ENCODE measurements at places on chromosomes 2 and 18.

DNA sequence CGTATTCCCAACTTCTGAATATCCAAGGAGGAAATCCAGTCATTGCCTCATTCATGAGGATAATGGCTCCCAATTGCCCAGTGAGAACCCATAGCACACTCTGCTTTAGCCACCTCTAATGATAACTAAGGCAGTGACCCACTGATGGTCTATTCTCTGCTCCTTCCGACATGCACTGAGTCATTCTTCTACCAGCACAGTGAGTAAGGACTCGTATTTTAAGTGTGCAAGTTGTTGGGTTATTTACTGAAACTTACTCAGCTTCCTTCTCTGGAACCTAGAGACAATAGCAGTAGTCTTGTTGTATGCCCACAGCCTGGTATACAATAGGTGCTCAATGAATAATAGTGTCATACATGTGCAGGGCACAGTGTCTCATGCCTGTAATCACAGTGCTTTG is 81.1 kb upstream of the ZNF397 start:
- no peak for DNase-seq

- no peak for DNase-seq
Measured at GRCh38 chr2:99543247-99543646, 53.4 kb upstream of the REV1 start.

GRCh38 chr18:51195451-51196117 is 1.9 kb downstream of the MEX3C start:
- DNase-seq, result no peak

DNA sequence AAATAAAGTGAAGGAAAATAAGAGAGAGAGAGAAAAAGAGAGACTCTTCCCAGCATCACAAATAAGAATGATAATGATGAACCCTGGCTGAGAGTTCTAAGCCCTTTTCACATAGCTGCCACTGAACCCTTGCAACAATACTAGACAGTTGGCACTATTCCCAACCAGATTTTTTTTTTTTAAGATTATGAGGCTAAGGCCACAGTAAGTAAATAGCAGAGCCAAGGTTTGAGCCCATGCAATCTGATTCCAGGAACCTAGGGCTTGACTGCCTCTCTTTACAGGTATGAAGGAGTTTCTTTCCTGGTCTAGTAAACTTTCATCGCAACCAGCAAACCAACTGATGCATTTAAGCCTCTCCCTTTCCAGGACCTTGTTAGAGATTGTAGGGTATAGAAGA is 424.6 kb downstream of the NCKAP5 start:
- no peak for DNase-seq

GRCh38 chr2:89767572-89768435 is 1076.3 kb downstream of the RPIA start:
- no peak for DNase-seq

DNA sequence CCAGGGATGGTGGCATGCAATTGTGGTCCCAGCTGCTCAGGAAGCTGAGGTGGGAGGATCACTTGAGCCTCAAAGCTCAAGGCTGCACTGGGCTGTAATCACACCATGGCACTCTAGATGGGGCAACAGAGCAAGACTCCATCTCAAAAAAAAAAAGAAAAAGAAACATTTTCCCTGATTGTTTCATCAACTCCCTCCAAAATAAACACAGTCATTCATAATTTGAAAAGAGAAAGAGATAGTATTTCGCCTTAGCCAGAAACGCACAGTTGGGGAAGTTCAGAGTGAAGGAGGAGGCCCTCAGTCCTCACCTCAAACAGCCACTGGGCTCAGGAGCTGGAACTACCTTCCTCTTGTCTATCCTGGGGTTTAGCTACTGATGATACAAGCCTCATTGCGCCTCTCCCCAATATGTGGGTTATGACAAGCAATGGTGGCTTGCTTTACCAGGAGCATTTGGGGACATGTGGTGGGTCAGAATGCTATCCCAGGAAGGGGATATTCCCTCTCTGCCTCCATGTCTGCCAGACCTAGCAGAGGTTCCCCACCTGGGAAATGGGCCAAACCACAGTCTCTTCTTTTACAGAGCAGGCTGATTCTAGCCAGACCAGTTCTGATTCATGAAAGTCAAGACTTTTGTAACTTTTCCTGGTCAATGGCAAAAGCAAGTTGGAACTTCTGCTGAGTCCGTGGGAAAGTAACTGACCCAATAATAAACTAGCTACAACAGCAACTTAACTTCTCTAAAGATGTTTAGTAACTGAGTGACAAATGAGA is 22.2 kb upstream of the TMEM87B start:
- no peak for DNase-seq

GRCh38 chr18:446941-447560 is 53.5 kb downstream of the COLEC12 start:
- DNase-seq, result no peak

DNA sequence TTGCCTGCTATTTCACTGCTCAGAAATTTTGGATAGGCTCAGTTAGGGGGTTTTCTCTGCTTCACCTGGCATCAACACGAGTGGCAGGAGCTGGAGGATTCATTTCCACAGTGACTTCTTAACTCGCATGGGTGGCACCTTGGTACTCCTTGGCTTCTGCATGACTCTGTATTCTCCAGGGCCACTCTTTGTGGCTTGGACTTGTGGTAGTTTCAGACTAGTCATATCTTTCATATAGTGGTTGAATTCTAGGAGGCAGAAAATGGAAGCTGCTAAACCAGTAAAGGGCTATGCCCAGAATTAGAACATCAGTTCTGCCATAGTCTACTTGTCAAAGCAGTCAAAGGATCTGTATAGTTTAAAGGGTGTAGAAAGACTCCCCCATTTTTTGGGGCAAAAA is 6.8 kb downstream of the MAIP1 start:
- no peak for DNase-seq

DNA sequence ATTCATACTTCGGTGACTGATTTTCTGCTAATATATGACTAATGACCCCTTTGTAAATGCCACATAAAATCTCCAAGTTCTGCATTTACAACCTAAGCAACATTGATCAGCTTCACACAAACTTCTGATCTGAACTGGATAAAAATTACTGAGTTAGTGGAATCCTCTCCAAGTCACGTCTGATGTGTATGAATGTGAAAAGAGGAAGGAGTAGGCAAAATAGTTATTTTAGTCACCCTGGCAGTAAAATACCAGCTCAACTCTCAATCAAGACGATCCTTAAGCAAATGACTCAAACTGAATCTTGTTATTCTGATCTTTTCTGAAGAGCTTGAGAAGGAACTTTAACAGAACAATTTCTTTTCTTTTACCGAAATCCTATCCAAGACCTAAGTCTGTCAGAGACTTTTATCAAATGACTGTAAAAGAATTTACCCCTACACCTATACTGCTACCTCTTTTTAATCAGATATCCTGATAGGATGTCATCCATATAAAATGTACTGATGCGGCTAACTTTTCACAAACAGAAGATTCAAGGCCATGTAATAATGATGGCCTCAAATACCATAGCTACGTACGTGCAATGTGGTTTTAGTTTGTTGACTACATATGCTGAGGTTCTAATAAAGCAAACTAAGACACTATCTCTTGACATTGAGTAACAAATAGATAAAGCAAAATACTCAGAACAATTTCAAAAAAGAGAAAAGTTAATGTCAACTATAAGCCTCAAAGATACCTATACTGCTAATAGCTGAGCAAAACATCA is 23.7 kb downstream of the CUL3 start:
- DNase-seq, result no peak

GRCh38 chr2:180573951-180574350 is 406.5 kb upstream of the UBE2E3 start:
- DNase-seq, result no peak

DNA sequence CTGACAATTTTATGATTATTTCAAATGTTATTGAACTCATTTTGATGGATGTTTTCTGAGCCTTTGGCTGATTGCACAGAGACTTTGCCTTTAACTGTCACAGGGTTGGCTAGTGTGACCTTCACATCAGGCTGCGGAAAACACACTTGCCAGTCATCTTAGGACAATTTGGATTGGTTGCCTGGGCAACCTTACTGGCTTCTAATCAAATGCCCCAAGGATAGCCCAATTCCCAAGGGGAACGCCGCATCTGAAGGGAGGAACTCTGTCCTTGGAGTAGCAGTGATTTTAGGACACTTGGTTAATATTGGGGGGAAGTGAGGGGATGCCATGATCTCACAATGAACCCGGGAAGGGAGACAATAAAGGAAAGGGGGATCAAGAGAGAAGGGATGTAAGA is 29.5 kb downstream of the OSBPL6 start:
- no peak for DNase-seq

- no peak for DNase-seq
Measured at GRCh38 chr2:238259061-238260020, 19.5 kb upstream of the HES6 start.

- DNase-seq, result no peak
Measured at GRCh38 chr2:230778350-230779063, 65.9 kb downstream of the CAB39 start.

DNA sequence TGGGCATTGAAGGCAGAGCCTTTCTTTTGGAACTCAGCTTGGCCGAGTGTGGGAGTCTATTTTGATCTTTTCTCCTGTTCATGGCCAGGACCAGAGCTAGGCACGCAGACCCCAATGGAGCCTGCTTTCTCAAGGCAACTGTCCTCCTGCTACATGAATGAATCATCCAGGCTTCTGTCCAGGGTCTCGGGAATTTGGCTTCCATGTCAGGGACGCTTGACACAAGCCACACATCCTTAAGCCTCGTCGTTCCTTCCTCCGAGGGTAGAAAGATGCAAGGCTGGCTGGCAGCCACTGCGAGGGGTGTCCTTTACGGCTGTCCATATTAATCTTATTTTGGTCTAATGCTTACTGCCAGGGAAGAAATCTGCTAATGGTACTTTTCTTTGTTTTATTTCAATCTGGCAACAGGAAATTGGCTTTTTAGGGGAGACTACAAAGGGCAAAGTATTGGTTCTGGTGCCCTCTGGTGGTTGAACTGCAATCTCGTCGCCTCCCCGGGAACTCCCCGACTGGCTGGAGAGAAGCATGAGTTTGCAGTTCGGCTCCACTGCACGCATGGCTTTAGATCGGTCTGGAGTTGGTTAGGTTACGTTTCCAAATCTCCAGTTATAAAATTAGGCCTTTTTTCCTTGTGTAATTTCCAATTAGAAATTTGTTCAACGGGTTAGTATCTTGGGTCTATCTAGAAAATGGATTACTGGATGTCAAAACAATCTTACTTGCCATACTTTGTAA is 135.2 kb downstream of the ALPK2 start:
- DNase-seq, result peak; percentile 62

- DNase-seq, result no peak
Measured at GRCh38 chr2:23294238-23294637, 90.7 kb upstream of the KLHL29 start.

GRCh38 chr2:61493523-61493942 is 22.6 kb upstream of the USP34 start:
- peak; percentile 29 for DNase-seq

DNA sequence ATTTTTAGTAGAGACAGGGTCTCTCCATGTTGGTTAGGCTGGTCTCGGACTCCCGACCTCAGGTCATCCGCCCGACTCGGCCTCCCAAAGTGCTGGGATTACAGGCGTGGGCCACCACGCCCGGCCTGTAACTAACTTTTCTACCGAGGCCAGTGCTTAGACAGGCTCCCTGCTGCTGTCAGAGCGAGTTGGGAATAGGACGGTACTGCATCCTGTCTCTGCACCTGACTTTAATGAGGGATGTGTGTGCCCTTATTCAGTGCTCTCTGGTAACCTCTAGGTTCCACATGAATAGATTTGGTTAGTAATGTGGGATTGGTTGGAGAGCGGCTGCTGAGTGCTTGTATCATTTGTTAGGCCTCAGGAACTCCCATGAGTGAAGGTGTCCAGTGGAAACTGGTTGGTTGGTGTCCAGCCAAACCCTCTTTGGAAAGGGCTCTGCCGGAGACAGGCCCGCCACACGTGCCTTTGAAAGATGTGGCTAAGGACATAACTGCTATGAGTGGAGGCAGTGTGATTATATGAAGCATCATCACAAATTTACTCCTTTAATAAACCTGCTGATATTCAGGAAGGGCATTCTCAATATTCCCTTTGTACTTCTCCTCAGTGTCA is 36.6 kb downstream of the MYOM1 start:
- DNase-seq, result no peak

All from hematopoietic multipotent progenitor cell treated with erythropoietin and hydrocortisone succinate and interleukin-3 and kit ligand, for 15 days (in vitro differentiated cells).